Stimulated activated CD4-positive, alpha-beta T cell treated with anti-CD3 and anti-CD28 coated beads, TNF-alpha, amount 100 ng/mL, for 24 hours (primary cell): ENCODE measurements at places on chromosomes 5 and 9.
A peak's percentile ranks its signal among the peaks of the same experiment; 100 is the strongest.

DNA sequence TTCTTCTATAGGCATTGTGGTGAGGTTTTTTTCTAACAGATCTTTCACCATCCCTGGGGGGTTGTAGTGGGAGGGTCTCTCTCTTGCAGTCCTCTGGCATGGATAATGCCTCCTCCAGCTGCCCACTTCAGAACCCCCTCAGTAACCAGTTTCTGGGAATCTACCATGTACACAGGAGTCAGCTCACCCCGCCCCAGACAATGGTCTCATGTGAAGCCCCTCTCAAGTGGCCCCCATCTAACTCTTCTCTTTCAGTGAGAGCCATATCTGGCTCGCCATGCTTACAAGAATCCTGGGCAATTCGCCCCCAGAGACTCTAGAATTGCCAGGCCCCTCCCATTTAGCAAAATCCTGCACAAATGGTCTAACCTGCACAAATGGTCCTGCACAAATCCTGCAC is 144.4 kb upstream of the FSTL4 start:
- no peak for DNase-seq

DNA sequence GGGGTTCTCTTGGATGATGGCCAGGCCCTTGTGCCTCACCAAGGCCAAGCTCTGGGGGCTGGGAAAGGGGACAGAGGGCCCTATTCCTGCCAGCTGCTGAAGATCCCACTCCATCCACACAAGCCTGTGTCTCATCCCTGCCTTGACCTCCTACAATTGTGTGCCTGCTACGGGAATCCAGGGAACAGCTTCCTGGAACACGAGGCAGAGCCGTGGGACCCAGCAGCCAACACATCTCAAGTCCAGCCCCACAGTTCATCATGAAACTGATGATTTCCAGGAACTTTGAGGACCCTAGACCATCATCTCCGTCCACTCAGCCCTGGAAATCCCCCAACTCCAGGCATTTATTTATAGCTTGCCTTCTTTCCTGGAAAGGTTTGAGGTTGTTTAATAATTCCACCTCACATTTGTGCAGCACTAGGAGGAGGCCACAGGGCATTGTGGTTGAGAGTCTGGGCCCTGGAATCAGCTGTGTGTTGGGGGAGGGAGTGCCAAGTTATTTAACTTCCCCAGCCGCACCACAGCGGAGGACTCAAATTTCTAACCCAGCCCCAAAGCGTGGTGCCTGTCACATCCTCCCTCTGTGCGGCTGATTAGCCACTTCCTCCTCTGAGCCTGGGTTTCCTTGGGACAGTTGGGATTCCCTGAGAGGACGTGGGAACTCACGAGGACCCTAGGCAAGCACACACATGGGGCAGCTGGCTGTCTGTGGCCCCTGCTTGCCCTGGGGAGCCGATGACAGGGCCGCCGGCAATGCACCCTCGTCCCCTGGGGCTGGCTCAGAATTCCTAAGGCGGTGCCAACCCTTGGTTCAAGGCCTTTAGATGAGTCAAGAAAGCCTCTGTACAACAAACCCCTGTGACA is 58.2 kb upstream of the GGTA1 start:
- DNase-seq, result no peak

DNA sequence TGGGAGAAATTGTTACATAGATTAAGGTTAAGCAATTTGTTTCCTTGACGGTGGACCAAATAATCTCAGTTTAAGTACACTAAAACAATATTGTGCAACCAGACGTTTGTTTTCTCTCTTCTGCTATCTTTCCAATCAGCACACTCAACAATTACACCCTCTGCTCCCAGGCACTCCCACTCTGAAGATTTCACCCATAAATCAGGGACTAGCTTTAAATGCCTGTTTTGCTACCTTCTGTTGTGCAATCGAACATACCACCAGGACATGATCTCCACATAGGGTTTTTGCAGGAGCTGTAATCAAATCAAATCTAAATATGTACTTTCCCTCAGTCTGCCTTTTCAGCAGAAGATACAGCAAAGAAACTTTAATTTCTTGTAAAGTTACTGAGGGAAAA is 405.8 kb upstream of the TLE4 start:
- no peak for DNase-seq

DNA sequence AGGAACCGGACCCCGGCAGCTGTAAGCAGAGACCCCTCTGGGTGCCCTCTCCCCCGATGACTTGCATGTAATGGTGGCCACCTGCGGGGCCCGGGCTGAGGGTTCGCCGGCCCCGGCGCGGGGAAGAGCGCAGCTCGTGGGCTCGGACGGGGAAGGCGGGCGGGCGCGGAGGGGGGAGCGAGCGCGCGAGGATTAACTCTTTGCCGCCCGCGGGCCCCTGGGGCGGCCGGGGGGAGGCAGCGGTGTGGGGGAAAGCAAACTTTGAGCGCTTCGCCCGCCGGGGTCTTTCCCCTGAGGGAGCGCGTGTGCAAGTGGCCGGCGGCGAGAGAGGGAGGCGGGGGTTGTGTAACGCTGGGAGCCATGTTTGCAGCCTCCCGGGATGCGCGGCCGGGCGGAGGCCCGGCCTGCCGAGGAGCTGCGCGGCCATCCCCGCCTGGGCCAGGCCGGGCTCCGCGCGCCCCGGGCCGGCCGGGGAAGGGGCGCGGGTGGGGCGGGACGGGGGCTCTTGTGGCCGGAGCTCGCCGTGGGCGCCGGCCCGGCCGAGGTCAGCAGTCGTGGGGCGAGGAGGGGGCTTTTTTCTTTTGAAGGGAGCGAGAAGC is 547 bp downstream of the ANP32B start:
- peak; percentile 37 for DNase-seq

GRCh38 chr9:86783884-86784283 is 163.4 kb downstream of the GAS1 start:
- DNase-seq, result no peak

DNA sequence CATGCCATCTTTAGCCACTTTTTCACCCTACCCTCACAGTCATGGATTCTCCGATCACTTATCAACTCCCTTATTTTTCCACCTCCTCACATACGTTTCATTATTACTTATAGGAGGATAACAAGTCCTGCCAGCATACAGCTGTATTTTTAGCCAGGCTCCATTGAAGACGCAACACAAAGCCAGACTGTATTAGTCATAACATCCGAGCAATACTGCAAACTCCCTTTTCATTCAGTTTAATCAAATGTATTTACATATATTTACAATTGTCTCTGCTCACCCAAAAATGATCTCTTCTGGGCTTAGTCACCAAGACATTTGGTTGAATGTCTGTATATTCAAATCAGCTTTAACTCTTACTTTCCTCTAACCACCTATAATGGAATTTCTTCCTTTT is 126.4 kb upstream of the PRLR start:
- no peak for DNase-seq

DNA sequence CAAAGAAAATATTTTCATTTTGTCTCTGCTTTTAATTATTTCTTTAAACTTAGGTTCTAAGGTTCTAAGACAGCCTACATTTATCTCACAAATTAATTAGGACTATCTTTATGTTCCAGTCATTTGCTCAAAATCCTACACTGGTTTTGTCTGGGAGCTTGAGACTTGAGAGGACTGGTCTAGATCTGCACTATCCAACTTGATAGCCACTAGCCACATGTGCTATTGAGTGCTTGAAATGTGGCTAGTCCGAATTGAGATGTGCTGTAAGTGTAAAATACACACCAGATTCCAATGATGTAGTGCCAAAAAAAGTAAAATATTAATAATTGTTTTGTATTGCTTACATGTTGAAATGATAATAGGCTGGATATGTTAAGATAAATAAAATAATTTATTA is 7.2 kb downstream of the CDC37L1 start:
- DNase-seq, result no peak
